ENCODE measurements at places on chromosomes 5 and 9. TPM values are rescaled to one million over a fixed set of nuclear protein-coding genes. Genes with fewer than 3 reads are reported as not detected.

DNA sequence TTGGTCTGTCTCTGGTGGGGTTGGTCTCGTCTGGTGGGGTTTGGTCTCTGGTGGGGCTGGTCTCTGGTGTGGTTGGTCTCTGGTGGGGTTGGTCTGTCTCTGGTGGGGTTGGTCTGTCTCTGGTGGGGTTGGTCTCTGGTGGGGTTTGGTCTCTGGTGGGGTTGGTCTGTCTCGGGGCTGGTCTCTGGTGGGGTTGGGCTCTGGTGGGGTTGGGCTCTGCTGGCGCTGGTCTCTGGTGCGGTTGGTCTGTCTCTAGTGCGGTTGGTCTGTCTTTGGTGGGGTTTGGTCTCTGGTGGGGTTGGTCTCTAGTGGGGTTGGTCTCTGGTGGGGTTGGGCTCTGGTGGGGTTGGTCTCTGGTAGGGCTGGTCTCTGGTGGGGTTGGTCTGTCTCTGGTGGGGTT is 16.3 kb upstream of the CD74 start:
- H3K27me3 ChIP-seq, result no peaks in the 10 kb centered on the region
- H3K4me3 ChIP-seq, result no peak overlapping the region
- H3K4me1 ChIP-seq, result no peaks in the 10 kb centered on the region
- H3K27ac ChIP-seq, result no peak overlapping the region
- H3K36me3 ChIP-seq, result no peaks in the 10 kb centered on the region

The TAF11L12 gene
- not detected for total RNA-seq

The HMMR gene
- total RNA-seq, result not detected

The NKD2 gene
- 6.8 TPM for total RNA-seq
